T-helper 2 cell (primary cell): ENCODE measurements at places on chromosomes 13 and 19.

GRCh38 chr13:36332986-36333385, 13.2 kb downstream of the SPART start:
- DNase-seq, result no peak

DNA sequence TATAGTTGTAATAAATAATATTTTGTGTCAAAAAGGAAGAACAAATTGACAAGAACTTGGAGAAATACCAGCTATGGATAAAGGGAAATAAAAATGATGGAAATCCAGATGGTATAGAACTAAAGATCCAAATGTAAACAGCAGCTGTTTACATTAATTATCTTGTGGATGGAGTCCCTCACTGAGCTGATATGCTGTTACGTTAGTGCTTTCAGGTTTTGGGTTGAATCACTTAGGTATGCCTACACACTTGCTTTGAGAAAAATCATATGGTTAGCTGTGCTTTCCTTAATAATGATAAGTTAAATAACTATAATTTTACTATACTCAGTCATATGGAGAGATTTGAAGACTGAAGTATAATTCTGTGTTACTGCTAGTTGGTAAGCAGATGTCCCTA, 27.7 kb downstream of the WASF3 start:
- DNase-seq, result no peak

GRCh38 chr19:49408816-49409440, 14.3 kb downstream of the PTH2 start:
- DNase-seq, result no peak

- DNase-seq, result no peak
These were observed 4.6 kb downstream of the DEDD2 start for GRCh38 chr19:42212886-42213285.
